ENCODE measurements at places on chromosomes 2 and 18. TPM values are rescaled to one million over a fixed set of nuclear protein-coding genes. Genes with fewer than 3 reads are reported as not detected.

SIX3 gene
- not detected for polyA plus RNA-seq

GALNT1 gene
- 86.0 TPM for polyA plus RNA-seq

HDAC4 gene
- 12.6 TPM for polyA plus RNA-seq

CACNB4 gene
- polyA plus RNA-seq, result 3.9 TPM

ABCG8 gene
- polyA plus RNA-seq, result 0.09 TPM

SULT1C2 gene
- 1.3 TPM for polyA plus RNA-seq

MOB1A gene
- 41.5 TPM for polyA plus RNA-seq

SPP2 gene
- not detected for polyA plus RNA-seq

KLHL14 gene
- polyA plus RNA-seq, result 0.08 TPM

RAD51AP2 gene
- polyA plus RNA-seq, result 0.11 TPM

DES gene
- 5,672 TPM for polyA plus RNA-seq

GLI2 gene
- 8.5 TPM for polyA plus RNA-seq

PLCL1 gene
- 14.3 TPM for polyA plus RNA-seq

ELOA2 gene
- polyA plus RNA-seq, result not detected

ALPI gene
- not detected for polyA plus RNA-seq

SCN7A gene
- polyA plus RNA-seq, result 33.2 TPM

DUSP19 gene
- 2.2 TPM for polyA plus RNA-seq

ACMSD gene
- polyA plus RNA-seq, result 0.44 TPM

TGFA gene
- polyA plus RNA-seq, result 0.85 TPM
